ENCODE measurements at places on chromosomes 2 and 18.

GRCh38 chr18:10228326-10228725 is 226.1 kb upstream of the APCDD1 start:
- no peak for DNase-seq

GRCh38 chr2:126496493-126496892 is 159.5 kb upstream of the GYPC start:
- DNase-seq, result no peak

DNA sequence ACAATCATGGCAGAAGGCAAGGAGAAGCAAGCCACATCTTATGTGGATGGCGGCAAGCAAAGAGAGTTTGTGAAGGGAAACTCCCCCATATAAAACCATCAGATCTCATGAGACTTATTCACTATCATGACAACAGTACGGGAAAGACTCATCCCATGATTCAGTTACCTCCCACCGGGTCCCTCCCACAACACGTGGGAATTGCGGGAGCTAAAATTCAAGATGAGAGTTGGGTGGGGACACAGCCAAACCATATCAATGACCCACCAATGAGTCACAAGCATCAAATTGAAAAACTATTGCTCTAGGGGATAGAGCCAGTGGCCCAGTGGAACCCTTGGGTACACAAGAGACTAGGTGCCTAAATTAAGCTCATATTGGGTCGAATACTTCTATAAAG is 157.4 kb downstream of the FBXO15 start:
- DNase-seq, result no peak

DNA sequence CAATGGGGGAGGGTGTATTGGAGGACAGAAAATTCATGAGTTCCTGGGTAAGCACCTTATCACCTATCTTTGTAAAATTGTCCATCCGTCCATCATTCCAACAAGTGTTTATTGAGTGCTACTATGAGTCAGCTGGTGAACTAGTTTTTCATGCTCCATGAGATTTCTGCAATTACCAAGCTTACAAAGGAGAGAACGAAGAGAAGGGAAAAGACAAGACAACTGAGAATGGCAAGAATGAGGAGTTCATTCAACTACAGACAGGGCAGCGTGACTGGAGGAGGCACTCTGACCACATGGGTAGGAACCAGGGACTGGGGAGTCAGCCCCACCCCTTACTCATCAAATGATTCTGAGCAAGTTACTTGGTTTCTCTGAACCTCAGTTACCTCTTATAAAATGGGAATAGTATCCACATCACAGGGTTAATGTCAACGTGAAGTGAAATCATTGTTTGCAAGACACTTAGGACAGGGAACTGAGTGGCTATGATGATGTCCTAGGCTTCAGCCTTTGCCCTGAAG is 18.6 kb upstream of the TXNDC2 start:
- peak; percentile 20 for DNase-seq

GRCh38 chr18:58632552-58632951 is 3.7 kb upstream of the ALPK2 start:
- DNase-seq, result no peak

DNA sequence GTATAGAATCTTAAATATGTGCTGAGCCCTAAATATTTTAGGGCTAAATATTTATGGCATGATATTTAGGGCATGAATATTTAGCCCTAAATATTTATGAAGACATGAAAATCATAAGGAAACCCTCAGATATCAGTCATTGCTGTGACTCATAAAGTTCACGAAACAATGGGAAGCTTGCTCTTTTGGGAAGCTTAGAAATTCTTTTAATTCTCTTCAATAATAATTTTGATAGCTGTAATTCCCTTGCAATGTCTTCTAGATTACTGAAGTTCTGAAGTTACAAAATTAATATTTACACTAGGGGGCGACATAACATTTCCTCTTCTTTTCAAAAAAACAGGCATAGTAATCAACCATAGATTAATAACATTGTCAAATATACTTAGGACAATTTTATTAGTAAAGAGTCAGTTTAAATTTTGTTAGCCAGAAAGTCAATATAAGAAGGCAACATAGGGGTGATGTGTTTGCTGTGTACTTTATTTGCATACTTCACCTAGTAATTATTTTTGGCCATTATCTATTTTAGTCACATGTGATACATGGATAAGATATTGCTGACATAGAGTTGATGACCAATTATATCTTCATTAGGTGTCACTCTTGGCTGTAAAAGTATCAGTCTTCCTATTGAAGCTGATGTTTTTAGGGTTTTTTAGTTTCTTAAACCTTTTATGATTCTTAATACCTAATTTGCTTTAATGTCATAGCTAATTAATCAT is 13.2 kb downstream of the ZNF804A start:
- DNase-seq, result peak; percentile 32

DNA sequence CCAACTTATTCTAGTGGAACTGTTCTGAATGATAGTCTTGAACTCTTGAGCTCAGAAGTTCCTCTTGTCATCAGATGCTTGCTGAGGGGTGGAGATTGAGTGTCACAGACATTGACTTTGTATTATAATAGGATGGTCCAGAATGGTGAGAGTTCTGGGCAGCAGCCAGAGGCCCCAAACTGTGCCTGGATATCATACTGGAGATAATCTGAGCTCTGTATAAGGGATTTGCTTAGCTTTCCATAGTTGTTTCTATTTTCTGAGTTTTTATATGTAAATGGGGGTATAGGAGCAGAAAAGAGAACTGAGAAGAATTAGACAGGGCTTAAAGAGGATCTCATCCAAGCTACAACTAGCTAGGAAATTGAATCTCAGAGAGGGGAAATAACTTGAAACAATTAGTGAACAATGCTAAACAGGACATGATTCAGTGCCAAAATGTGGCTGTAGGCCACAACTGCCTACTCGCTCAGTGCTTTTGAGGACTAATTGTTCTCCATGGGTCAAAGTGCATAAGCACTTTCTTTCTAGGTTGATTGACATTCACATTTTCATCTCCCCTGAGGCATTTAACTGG is 10.1 kb upstream of the LCLAT1 start:
- peak; percentile 7 for DNase-seq

DNA sequence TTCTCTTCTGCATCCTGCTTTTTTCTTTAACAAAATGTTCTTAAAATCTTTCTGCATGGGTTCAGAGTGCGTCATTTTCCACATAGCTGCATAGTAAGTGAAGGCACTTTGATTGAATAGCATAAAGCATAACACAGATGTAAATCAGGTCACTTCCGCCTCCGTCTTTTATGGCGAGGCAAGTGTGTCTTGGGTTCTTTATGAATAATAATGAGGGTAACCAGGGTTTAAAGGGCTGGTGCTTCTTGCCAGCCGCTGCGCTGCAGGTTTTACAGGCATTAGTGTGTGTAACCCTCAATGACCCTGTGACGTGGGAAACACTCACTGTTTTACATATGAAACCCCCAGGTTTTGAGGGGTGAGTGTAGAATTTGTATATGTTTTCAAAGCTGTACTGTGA is 164.2 kb downstream of the MYT1L start:
- DNase-seq, result no peak

DNA sequence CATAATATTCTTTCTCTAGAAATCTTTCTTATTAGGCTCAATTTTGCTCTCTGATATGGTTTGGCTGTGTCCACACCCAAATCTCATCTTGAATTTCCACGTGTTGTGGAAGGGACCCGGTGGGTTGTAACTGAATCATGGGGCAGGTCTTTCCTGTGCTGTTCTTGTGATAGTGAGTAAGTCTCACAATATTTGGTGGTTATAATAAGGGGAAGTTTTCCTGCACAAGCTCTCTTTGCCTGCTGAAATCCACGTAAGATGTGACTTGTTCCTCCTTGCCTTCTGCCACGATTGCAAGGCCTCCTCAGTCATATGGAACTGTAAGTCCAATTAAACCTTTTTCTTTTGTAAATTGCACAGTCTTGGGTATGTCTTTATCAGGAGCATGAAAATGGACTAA is 73.8 kb downstream of the CAVIN2 start:
- DNase-seq, result peak; percentile 11

DNA sequence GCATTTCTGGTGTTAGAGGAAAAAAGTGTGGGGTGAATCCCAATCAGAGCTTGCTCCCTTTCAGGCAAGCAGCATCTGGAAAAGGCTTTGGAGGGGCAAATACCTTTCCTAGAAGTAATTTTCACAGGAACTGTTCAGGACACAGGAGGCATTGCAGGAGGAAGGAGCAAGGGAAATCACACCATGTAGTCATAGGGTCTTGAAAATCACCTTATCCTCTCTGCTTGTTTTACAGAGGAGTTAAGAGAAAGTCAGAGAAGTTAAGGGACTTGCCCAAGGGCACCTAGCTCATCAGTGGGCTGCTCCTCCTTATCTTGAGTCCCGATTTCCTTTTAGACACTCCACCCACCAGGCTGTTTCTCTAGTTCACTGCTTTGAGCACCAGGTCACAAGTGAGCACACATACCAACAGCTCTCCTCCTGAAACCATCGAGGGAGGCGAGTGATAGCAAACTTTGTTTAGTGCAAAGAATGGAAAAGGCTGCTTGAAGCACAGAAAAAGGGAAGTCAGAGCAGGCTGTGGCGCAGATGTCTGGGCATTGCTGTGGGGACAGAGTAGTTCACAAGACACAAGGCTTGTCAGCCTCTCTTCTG is 89.2 kb upstream of the CXCR4 start:
- DNase-seq, result peak; percentile 51

GRCh38 chr2:175063741-175064140 is 58.6 kb upstream of the CHN1 start:
- no peak for DNase-seq

DNA sequence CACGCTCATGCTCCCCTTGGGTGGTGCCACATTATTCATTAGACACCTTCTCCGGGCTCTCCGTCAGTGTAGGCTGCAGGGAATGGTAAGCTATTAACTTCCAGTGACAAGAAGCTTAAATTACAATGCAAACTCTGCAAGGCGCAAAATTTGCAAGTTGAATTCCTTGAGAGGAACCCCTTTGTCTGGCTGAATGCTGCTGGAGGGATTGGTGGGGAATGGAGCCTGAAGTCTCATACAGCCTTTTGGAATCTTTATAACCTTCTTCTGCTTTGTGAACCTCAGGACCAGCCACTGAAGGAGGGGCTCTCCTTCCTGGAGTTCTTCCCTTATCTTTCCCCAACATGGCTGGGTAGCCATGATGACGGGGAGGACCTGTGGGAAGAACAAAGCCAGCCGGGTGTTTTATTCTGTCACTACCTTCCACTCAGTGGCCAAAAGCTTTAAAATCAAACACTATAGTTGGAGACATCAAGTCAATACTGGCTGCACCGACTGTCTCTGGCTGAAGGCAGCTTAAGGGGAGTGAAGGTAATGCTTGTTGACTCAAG is 220.9 kb upstream of the EPHA4 start:
- DNase-seq, result no peak

GRCh38 chr2:200749631-200750322 is 61.9 kb upstream of the BZW1 start:
- no peak for DNase-seq

DNA sequence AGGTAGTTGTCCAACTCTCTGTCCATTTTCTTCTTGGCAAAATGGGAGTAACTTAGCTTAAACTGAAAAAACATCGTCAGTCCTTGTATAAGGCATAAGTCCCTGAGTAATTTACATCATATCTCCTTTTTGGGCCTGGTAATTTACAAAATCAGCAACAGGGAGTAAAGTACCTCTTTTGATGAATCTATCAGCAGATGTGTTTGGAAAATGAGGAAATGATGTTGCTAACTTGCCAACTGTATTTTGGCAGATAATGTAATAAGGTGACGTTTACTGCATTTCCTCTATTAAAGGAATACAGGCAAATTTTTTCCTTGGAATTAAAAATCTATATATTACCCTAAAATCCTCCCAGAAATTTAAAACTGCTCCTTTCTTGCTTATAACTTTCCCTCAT is 29.2 kb downstream of the ANKRD44 start:
- DNase-seq, result peak; percentile 75

- no peak for DNase-seq
Observed at GRCh38 chr2:9768388-9768787, 74.9 kb upstream of the TAF1B start.

DNA sequence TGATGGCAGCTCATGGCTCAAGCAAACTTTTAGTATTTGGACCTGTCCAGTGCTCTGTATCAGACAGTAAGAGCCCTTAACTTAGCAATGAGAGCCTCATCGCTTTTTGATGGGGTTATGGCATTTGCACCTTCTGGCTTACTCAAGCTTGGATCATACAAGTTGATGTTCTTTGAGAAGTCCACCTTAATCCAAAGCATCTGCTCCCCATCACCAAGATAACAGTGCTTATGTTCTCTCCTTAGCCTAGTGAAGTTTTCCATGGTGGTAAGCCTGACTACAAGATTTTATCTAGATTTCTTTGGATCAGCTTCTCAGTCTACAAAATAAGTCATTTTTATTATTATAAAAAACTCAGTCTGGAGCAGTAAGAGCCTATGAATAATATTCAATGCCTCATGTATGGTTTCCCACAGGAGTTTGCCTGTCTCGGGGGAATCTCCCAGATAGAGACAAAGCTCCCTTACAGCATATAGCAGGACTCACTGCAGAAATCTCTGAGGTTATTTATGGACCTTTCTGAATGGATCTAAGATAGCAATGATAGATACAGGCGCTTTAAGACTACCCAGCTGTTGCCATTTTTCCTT is 472.2 kb upstream of the LINC00305 start:
- no peak for DNase-seq

DNA sequence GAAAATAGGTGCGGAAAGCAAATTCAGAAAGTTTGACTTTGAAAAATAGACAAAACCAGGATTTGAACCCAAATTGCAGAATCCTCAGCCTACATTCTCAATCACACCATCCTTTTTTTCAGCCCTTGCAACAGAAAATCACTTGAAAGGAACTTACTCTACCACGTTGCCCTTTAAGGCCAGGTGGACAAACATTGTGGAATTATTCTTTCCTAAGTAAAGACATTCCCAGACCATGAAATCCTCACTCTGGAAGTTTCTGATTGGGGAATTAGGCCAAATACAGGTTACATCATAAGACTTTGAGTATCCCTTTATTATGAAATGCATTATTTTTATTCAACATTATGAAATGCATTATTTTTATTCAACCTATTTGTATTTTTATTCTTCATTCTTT is 259.4 kb downstream of the RAD51AP2 start:
- DNase-seq, result no peak

DNA sequence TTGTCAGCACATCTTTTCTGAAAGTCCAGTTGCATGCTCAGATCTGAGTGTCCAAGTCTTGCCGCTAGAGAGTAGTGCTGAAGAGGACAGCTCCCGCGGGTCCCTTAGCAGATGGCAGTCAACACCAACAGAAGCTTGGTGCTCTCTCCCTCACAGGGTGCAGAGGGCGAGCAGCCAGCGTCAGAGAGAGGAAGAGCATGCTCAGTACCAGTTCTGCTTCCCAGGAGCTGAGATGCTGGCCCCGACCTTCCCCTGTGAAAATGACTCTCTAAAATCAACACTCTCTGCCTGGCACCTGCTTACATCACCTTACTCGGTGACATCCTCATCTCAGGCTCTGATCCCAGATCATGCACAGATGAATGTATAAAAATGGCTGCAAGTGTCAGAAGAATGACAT is 86.0 kb upstream of the TWIST2 start:
- DNase-seq, result no peak

- DNase-seq, result peak; percentile 19
Observed at GRCh38 chr2:48313036-48313877, 216.7 kb upstream of the STON1 start.
